Effector CD4-positive, alpha-beta T cell (primary cell): ENCODE measurements at places on chromosomes 2 and 18.

DNA sequence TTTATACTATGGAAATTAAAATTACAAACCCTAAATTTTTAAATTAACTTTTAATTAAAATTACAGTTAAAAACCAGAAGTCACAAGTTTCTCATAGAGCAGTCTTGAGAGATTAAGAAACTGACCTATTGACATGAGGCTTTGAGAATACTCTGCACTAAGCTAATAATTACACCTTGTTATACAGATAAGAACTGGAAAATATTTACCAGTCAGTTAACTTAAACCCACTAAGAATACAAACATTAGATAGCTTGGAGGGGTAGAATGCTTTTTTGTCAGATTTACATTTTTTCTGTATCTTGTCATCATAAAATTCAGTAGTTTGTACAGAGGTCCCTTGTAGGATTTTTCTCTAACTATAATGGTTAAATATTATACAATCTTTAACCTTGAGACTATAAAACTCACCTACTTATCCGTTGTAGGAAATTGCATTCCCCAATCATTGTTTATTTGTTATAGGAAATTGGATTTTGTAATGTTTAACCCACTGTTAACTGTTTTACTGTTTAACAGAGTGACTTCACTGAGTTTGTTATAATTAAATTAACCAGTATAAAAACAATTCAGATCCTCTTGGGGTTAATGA is 219.7 kb upstream of the PKDCC start:
- DNase-seq, result no peak

DNA sequence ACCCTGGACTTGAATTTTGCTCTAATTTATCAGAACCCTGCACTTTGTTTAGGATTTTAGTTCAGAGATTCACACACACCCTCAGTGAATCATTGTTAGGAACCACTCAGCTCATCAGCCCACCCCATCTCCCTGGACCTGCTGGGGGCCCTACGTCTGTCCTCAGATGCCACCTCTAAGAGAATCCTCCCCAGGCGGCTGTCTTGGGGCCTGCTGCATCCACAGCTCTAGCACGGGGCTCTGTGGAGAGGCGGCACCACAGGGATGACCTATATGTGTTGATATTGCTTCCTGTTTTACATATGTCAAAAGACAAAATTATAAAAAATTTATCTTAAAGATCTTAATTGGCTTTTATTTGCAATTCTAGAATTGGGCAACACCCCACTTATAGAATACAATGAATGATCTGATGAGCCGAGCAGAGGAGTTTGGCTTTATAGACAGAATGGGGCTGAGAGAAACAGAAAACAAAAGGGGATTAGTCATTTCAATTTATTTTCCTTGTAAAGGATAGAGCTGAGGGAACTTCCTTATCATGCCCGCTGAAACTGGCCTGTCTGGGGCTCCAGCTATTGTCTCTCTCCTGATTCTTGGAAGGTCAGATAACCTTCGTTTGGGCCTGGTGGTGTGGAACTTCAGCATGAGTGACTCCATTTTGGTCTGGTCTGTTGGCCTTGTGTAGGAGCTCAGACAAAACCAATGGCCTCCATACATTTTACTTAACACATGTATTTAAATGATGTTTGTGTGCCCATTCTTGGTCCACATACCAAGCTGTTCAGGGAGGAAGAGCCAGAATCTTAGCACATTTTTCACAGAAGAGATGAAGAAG is 1.4 kb downstream of the MYO7B start:
- no peak for DNase-seq

GRCh38 chr2:238401551-238401950 is 25.2 kb upstream of the ASB1 start:
- DNase-seq, result no peak

DNA sequence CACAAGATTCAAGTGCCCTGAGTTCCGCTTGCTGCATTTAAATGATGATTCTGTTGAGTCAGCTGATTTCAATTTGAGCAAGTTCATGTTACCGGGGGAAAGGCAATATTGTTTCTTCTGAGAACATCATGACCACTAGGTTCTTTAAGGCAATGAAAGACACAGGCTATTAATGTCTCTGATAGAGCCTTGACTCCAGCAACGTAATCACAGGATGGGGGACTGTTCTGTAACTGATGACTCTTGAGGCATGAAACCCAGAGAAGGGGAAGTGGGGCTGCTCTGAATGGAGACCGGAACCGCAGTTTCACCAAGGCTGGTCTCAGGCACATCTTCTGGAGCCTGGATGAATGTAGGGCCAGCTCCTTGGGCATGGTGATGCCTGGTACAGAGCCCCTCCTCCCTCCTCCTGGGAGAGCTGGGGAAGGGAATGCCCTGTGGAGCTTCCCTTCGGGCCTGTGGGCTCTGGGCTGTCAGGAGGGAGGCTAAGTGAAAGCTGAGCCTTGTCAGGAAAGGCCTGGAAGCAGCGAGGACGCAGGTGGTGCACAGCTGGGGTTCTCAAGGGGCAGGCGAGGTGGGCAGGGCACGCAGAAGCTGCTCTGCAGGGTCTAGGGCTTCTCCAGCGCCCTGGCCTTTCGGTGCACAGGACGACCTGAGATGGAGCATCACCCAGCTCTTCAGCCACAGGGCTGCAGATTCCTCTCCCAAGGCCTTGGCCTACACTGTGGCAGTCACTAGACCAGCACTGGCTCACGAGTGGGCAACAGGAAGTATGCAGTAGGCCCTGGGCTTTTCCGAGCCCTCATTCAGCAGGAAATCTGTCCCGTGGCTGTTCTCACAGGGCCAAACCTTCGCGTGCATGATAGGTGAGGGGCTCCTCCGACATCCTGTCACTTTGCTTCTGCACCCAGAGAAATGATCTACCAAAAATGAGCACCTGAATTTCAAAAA is 36.6 kb upstream of the PRLH start:
- no peak for DNase-seq

DNA sequence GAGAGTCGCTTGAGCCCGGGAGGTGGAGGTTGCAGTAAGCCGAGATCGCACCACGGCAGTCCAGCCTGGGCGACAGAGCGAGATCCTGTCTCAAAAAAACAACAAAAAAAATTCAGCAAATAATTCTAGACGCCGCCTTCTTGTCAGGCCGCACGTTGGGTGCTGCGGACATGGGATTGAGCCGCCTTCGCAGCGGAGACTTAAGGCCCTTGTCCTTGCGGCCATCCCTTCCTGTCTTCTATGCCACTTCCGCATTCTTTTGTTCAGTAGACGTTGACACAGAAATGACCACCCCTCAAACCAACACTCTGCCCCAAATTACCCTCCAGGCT is 15.8 kb downstream of the PTPN18 start:
- DNase-seq, result no peak

- no peak for DNase-seq
Observed at GRCh38 chr2:156379071-156379470, 46.5 kb upstream of the NR4A2 start.

GRCh38 chr2:182980115-182980514 is 58.1 kb downstream of the NCKAP1 start:
- no peak for DNase-seq
